ENCODE measurements at places on chromosomes 3 and 15. TPM values are rescaled to one million over a fixed set of nuclear protein-coding genes. Genes with fewer than 3 reads are reported as not detected.

GRCh38 chr3:174397848-174398247 lies 461.3 kb upstream of the NAALADL2 start:
- no peak overlapping the region for H3K27ac ChIP-seq
- H3K4me1 ChIP-seq = peaks cover 1% of the 10 kb centered on the region
- H3K36me3 ChIP-seq = no peaks in the 10 kb centered on the region

GRCh38 chr15:92095693-92096092 lies 242.2 kb downstream of the SLCO3A1 start:
- DNase-seq = no peak
- peaks cover 3% of the 10 kb centered on the region for H3K4me1 ChIP-seq
- no peak overlapping the region for H3K27ac ChIP-seq
- no peaks in the 10 kb centered on the region for H3K27me3 ChIP-seq
- no peaks in the 10 kb centered on the region for H3K36me3 ChIP-seq

- no peak overlapping the region for H3K4me3 ChIP-seq
- no peak for DNase-seq
- H3K36me3 ChIP-seq = no peaks in the 10 kb centered on the region
- H3K27me3 ChIP-seq = no peaks in the 10 kb centered on the region
- H3K27ac ChIP-seq = no peak overlapping the region
Observed at GRCh38 chr3:168968609-168969008, 694.9 kb downstream of the MECOM start.

The FGF12 gene
- total RNA-seq = 6.6 TPM

- H3K4me1 ChIP-seq = peaks cover 19% of the 10 kb centered on the region
- no peaks in the 10 kb centered on the region for H3K36me3 ChIP-seq
- no peak overlapping the region for H3K27ac ChIP-seq
- H3K4me3 ChIP-seq = no peak overlapping the region
- DNase-seq = no peak
- no peaks in the 10 kb centered on the region for H3K27me3 ChIP-seq
Observed at GRCh38 chr3:182469086-182469485, 324.2 kb upstream of the ATP11B start.

- no peak overlapping the region for H3K4me3 ChIP-seq
- no peak overlapping the region for H3K27ac ChIP-seq
- H3K4me1 ChIP-seq = peaks cover 29% of the 10 kb centered on the region
- DNase-seq = no peak
- no peaks in the 10 kb centered on the region for H3K27me3 ChIP-seq
- no peaks in the 10 kb centered on the region for H3K36me3 ChIP-seq
Observed at GRCh38 chr3:143412084-143412483, 292.5 kb downstream of the CHST2 start.

DNA sequence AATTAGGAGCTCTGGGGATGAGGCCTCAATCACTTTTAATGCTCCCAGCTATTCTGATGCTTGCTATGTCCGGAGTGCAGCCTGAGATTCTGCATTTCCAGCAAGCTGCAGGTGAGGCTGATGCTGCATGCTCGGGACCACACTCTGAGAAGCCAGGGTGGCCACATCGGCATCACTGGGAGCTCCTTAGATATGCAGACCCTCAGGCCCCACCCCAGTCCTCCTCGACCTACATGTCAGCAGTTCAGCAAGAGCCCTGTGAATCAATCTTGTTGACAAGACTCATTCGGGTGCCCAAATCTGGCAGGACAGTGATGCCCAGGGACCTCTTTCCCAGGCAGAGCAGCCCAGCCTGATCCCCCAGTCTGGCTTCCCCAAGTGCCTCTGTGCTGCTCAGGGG lies 44.1 kb upstream of the LCTL start:
- no peaks in the 10 kb centered on the region for H3K27me3 ChIP-seq
- no peak for DNase-seq
- no peaks in the 10 kb centered on the region for H3K4me1 ChIP-seq
- no peak overlapping the region for H3K4me3 ChIP-seq

- H3K27ac ChIP-seq = no peak overlapping the region
- DNase-seq = no peak
- H3K4me3 ChIP-seq = no peak overlapping the region
Observed at GRCh38 chr15:64210371-64210770, 47.5 kb upstream of the PPIB start.

The ZBTB47 gene
- total RNA-seq = 4.4 TPM

- peak; percentile 44 for DNase-seq
- no peak overlapping the region for H3K27ac ChIP-seq
- H3K4me3 ChIP-seq = no peak overlapping the region
- H3K27me3 ChIP-seq = no peaks in the 10 kb centered on the region
- H3K36me3 ChIP-seq = no peaks in the 10 kb centered on the region
- peaks cover 9% of the 10 kb centered on the region for H3K4me1 ChIP-seq
Observed at GRCh38 chr3:10600296-10600714, 94.9 kb upstream of the ATP2B2 start.

The ANKDD1A gene
- total RNA-seq = 6.1 TPM

GRCh38 chr3:21067031-21067813 lies 683.8 kb downstream of the ZNF385D start:
- no peaks in the 10 kb centered on the region for H3K4me1 ChIP-seq
- no peak overlapping the region for H3K4me3 ChIP-seq
- H3K27me3 ChIP-seq = no peaks in the 10 kb centered on the region
- DNase-seq = no peak

- H3K36me3 ChIP-seq = no peaks in the 10 kb centered on the region
- no peaks in the 10 kb centered on the region for H3K27me3 ChIP-seq
- H3K27ac ChIP-seq = no peak overlapping the region
- DNase-seq = no peak
Observed at GRCh38 chr3:159854500-159855124, 134.0 kb upstream of the IL12A start.

The IGF2BP2 gene
- 147 TPM for total RNA-seq
